ENCODE measurements at places on chromosomes 12 and 14.
A peak's percentile ranks its signal among the peaks of the same experiment; 100 is the strongest.

GRCh38 chr12:52643233-52644077, 8.6 kb downstream of the KRT2 start:
- peak overlapping the region; percentile 76 for H3K27ac ChIP-seq
- peaks cover 22% of the 10 kb centered on the region for H3K36me3 ChIP-seq
- no peak overlapping the region for H3K4me3 ChIP-seq
- peaks cover 66% of the 10 kb centered on the region for H3K4me1 ChIP-seq

DNA sequence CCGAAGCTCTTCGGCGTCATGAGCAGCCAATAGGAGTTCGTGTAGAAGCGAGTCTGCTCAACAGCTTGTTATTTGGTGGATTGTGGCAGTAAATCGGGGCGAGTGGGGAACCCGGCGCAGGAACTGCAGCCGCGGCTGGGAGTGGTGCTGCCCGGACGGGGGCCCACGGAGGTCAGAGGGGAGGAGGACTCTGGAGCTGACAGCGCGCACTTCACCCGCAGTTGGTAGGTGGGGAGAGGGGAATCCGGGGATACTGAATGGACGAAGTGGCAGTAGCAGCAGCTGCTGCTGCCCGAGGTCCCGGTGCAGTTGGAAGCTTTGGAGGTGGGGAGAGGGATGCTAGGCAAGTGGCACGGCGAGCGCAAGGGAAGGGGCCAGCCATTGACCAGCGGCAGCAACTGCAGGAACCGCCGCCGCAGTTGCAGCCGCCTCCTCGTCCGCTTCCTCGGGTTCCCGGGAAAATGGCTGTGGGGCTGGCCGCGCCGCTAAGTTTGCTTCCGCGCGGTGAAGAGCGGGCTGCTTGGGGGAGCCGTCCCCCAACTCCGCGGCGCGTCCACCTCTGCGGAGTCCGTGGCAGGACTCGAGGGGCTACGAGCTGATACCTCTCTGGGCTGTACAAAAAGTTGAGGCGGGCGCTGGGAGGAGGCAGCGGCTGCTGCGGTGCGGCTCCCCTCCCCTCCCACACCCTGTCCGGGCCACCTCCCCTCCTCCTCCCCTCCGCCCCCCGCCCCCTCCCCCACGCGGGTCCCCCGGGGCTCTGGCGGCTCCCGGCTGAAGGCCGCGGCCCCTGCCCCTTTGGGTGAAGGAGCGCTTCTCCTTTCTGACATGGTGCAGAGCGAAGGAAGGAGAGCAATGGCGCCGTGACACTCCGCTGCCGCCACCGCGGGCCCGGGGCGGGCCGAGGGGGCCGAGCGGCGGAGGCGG, at the start of gene ARID4A:
Gene ARID4A (plus strand): TSS at position 79 of the 924 bp plus-strand sequence. CDS start 1,300 bp downstream, outside the sequence.
- H3K4me1 ChIP-seq = peaks cover 39% of the 10 kb centered on the region
- H3K4me3 ChIP-seq = peak within 1 kb of the TSS; percentile 88
- peak within 1 kb of the TSS; percentile 91 for H3K27ac ChIP-seq
- peak; percentile 93 for DNase-seq
- H3K36me3 ChIP-seq = peaks cover 44% of the 10 kb centered on the region

GRCh38 chr14:82488473-82488872, 954.8 kb upstream of the SEL1L start:
- H3K4me1 ChIP-seq = no peaks in the 10 kb centered on the region
- H3K4me3 ChIP-seq = no peak overlapping the region
- no peak for DNase-seq
- H3K27ac ChIP-seq = no peak overlapping the region
- H3K27me3 ChIP-seq = no peaks in the 10 kb centered on the region

- H3K4me3 ChIP-seq = no peak overlapping the region
- peaks cover 58% of the 10 kb centered on the region for H3K36me3 ChIP-seq
- no peak overlapping the region for H3K27ac ChIP-seq
- no peak for DNase-seq
- H3K27me3 ChIP-seq = no peaks in the 10 kb centered on the region
Measured at GRCh38 chr12:48696626-48697025, 14.6 kb upstream of the KANSL2 start.

All from activated CD4-positive, alpha-beta T cell treated with anti-CD3 and anti-CD28 coated beads, Interleukin-2, amount 10 ng/mL, durations not matched to agents 7 days and 5 days (primary cell).